ENCODE measurements at places on chromosomes 7 and 10.
A peak's percentile ranks its signal among the peaks of the same experiment; 100 is the strongest.

- DNase-seq = no peak
Observed at GRCh38 chr7:2800931-2801688, 43.0 kb downstream of the GNA12 start.

DNA sequence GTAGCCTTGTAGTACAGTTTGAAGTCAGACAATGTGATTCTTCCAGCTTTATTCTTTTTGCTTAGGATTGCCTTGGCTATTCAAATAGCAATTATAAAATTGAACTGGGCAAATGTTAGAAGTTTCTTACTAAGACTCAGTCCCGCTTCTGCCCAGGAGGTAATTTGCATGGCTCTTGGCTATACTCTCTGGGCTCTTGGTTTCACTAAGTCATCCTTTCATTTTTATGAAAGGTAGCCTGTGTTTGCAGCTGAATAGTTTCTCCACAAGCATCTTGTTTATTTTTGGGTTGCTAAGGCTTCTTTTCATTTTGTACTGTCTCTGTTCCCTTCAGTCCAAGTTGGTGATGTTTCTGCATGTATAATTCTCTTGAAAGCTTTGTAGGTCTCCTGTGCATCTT lies 340.6 kb downstream of the SH2D4B start:
- no peak for DNase-seq

DNA sequence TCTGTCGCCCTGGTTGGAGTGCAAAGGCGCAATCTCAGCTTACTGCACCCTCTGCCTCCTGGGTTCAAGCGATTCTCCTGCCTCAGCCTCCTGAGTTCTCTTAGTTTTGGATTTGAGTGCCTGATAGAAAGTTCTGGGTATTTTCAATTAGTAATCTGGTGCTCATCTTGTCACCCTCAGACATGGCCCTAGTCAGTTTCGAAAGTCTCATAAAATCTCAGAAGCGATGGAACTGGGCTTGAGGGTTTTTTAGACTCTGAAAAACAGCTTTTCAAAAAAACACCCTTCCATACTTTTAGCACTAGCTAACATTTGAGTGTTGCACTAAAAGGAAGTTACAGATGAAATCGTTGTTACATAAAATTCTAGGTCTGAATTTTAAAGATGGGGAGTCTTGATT lies 9.4 kb upstream of the PIP4K2A start:
- no peak for DNase-seq

- peak; percentile 56 for DNase-seq
Observed at GRCh38 chr7:25098096-25099046, 26.7 kb downstream of the CYCS start.

- no peak for DNase-seq
Observed at GRCh38 chr7:91185771-91186170, 78.5 kb upstream of the FZD1 start.

GRCh38 chr7:13411636-13412035 lies 577.8 kb downstream of the ETV1 start:
- DNase-seq = peak; percentile 89

DNA sequence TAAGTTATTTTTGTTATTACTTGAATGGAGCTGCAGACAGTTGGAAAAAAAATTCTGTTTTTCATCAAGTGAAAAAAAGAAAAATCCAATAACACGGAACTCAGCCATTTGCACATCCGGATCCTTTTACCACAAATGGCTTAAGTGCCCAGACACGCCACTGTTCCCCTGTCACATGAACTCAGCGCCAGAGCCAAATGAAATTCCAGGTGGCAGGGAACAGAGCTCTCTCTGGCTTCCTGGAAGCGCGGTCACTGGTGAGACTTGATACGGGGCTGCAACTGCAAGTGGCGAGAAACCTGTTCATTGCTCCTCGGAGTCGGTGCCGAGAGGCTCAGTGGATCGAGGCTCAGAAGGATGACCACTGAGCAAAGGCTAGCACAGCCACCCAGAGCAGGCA lies 60.8 kb upstream of the NPTX2 start:
- peak; percentile 81 for DNase-seq

DNA sequence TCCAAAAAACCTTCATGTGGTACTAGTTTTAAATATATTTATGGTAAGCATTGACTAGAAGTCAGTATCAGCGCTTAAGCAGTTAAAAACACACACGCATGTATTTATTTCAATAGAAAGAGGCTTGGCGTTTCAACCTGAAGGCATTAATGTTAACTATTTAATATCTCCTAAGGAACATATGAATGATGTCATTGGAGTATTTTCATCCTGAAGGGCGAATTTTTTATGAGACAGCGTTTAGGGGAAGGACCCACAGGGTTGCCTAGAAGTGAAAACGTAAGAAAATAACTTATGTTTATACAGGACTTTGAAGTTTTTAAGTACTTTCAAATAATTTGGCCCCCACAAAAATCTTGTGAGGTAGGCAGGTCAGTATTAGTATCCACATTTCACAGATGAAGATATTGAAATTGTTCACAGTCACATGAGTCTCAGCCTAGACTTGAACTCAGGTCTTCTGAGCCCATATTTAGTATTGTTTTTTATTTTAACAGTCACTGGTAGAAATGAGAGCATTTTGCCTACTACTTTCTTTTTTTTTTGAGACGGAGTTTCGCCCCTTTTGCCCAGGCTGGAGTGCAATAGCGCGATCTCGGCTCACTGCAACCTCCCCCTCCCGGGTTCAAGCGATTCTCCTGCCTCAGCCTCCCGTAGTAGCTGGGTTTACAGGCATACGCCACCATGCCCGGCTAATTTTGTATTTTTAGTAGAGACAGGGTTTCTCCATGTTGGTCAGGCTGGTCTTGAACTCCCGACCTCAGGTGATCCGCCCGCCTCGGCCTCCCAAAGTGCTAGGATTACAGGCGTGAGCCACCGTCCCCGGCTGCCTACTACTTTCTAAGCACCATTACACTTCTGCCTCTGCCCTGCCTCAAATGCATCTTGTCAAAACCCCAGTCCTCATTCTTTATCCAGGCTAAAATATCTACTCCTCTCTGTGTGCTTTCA lies 1.8 kb downstream of the SLK start:
- DNase-seq = no peak

DNA sequence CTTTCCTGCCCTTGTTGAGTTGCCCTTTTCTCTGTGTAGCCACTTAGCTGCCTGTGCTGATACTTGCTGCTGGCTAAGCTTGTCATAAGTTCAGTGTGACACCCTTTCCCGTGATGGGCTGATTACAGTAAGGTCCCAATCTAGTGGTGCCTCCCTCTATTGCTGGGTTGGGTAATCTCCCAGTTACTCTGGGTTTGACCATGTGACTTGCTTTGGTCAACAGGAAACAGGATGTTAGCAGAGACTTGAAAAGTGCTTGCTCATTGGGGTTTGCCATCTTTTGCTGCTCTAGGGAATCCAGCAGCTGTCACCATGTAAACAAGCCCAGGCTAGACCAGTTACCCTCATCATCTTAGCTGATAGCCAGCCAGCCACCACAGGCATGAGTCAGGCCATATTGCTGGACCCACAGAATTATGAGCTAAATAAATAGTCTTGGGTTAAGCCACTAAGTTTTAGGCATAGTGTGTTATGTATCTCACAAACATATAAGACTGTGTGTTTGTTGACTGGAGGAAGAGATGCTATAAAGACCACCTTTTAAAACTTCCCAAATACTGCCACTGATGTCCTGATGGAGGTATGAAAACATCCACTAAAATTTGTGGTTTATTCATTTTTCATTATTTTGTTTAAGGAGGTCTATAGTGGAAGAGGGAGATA lies 4.0 kb upstream of the LEP start:
- DNase-seq = peak; percentile 6
